Esophagus muscularis mucosa (tissue), 4 donors: ENCODE measurements at places on chromosomes 11 and 22.

GRCh38 chr11:127493330-127494022 is 492.9 kb upstream of the KIRREL3 start:
- peak; percentile 24 for DNase-seq
- no peak overlapping the region for H3K27ac ChIP-seq
- no peaks in the 10 kb centered on the region for H3K27me3 ChIP-seq

DNA sequence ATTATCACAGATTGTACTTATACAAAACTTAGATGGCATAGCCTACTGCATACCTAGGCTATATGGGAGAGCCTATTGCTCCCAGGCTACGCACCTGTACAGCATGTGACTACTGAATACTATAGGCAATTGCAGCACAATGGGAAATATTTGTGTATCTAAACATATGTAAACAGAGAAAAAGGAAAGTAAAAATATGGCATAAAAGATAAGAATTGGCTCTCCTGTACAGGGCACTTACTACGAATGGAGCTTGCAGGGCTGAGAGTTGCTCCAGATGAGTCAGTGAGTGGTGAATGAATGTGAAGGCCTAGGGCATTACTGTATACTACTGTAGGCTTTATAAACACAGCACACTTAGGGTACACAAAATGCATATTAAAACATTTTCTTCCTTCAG is 13.2 kb downstream of the APOL6 start:
- H3K27ac ChIP-seq: no peak overlapping the region
- no peaks in the 10 kb centered on the region for H3K27me3 ChIP-seq
- no peak overlapping the region for H3K4me3 ChIP-seq
- H3K36me3 ChIP-seq: peaks cover 36% of the 10 kb centered on the region

GRCh38 chr11:102611291-102611690 is 13.8 kb downstream of the MMP20 start:
- no peak overlapping the region for H3K27ac ChIP-seq
- H3K27me3 ChIP-seq: no peaks in the 10 kb centered on the region
- no peaks in the 10 kb centered on the region for H3K4me1 ChIP-seq
- no peaks in the 10 kb centered on the region for H3K36me3 ChIP-seq

GRCh38 chr11:97009613-97010012 is 619.8 kb downstream of the JRKL start:
- no peak overlapping the region for H3K27ac ChIP-seq
- no peak for DNase-seq
- H3K4me3 ChIP-seq: no peak overlapping the region
- no peaks in the 10 kb centered on the region for H3K4me1 ChIP-seq
- H3K36me3 ChIP-seq: no peaks in the 10 kb centered on the region
- no peaks in the 10 kb centered on the region for H3K27me3 ChIP-seq

DNA sequence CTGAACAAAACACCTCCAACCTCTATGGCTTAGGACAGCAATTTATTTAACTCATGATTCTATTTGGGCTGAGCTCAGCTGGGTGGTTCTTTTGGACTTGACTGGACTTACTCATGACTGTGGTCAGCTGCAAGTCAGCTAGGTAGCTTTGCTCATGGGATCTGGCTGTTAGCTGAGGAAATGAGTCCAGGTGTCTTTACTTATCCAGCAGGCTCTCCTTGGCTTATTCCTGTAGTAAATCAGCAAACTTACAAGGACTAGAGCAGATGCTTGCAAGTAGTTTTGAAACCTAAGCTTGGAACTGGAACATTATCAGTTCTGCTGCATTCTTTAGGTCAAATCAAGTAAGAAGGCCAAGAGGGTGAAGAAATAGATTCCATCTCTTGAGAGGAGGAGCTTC is 8.0 kb upstream of the HIKESHI start:
- no peak overlapping the region for H3K27ac ChIP-seq
- no peaks in the 10 kb centered on the region for H3K4me1 ChIP-seq
- no peaks in the 10 kb centered on the region for H3K36me3 ChIP-seq

GRCh38 chr22:36395915-36396314 is 8.1 kb upstream of the MYH9 start:
- H3K27ac ChIP-seq: no peak overlapping the region
- no peaks in the 10 kb centered on the region for H3K36me3 ChIP-seq
- H3K4me1 ChIP-seq: peaks cover 4% of the 10 kb centered on the region
- H3K27me3 ChIP-seq: no peaks in the 10 kb centered on the region
- DNase-seq: no peak

- H3K27me3 ChIP-seq: no peaks in the 10 kb centered on the region
- no peak for DNase-seq
- H3K36me3 ChIP-seq: peaks cover 10% of the 10 kb centered on the region
- H3K4me1 ChIP-seq: peaks cover 17% of the 10 kb centered on the region
- no peak overlapping the region for H3K4me3 ChIP-seq
Measured at GRCh38 chr11:63910675-63911074, 6.3 kb downstream of the RCOR2 start.
